ENCODE measurements at places on chromosomes 12 and 14.

DNA sequence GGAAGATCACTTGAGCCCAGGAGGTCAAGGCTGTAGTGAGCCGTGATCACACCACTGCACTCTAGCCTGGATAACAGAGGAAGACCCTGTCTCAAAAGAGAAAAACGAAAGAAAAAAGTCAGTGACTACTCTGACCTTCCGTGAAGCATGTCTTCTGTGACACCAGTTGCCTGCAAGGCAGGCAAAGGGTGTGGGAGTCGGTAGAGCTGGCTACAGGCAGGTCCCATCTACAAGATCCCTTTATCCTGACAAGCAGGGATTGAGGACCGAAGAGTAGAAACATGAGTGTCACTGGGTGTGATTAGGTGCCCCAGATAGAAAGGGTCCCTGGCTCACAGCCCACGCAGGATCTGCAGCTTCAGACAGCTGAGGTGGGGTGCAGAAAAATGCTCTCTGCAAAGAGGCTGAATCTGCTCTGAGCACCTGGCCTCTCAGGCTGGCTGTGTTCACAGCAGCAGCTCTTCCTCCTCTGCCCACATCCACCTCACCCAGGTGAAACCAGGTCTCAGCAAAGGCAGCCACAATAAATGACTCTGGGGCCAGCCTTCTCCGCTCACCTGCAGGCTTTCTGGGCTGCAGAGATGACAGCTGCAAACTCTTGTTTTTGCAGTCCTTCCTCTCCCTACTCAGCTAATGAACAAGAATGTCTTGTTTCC is 28.6 kb upstream of the HSP90B1 start:
- no peak for DNase-seq

DNA sequence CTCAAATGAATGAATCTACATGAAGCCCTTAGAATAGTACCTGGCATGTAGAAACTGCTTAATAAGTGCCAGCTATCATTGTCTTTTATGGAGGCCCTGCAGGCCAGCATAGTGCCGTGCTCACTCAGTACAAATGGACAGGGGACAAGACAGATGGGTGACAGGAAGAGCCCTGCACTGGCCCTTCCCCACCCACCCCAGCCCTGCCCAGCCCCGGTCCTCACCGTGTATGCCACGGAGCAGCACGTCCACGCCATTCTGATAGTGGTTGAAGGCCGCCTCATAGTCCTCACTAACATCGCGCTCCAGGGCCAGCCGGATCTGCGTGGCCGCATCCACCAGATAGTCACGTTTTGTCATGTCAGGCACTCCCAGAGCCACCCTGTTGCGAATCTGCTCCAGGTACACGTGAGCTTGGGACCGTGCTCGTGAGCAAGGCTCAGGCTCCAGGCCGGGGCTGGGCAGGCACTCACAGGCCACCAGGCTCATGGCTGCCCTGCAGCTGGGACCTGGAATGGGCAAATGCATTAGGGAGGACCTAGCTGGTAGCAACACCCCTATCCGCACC is 1.9 kb downstream of the RPS6KL1 start:
- no peak for DNase-seq

GRCh38 chr14:62734831-62735230 is 310.4 kb downstream of the KCNH5 start:
- no peak for DNase-seq

- DNase-seq, result no peak
These were observed 73.4 kb downstream of the SPTB start for GRCh38 chr14:64806202-64806861.

DNA sequence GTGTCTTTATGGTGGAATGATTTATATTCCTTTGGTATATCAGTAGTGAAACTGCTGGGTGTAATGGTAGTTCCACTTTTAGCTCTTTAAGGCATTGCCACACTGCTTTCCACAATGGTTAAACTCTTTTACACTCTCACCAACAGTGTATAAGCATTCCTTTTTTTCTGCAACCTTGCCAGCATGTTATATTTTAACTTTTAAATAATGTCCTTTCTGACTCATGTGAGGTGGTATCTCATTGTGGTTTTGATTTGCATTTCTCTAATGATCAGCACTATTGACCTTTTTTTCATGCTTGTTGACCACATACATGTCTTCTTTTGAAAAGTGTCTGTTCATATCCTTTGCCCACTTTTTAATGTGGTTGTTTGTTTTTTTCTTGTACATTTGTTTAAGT is 142.5 kb downstream of the MSRB3 start:
- no peak for DNase-seq

- DNase-seq, result no peak
These were observed 280.5 kb downstream of the FBXL14 start for GRCh38 chr12:1313906-1314305.

DNA sequence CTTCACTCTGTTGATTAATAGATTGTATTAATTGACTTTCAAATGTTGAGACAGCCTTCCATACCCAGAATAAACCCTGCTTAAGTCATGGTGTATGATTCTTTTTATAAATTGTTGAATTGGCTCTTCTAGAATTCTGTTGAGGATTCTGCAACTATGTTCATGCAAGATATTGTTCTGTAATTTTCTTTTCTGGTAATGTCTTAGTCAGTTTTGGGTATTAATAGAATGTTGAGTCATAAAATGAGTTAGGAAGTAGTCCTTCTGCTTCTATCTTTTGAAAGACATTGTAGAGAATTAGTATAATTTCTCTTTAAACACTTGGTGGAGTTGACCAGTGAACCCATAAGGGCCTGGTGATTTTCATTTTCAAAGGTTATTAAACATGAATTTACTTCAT is 958.9 kb downstream of the LRFN5 start:
- no peak for DNase-seq

DNA sequence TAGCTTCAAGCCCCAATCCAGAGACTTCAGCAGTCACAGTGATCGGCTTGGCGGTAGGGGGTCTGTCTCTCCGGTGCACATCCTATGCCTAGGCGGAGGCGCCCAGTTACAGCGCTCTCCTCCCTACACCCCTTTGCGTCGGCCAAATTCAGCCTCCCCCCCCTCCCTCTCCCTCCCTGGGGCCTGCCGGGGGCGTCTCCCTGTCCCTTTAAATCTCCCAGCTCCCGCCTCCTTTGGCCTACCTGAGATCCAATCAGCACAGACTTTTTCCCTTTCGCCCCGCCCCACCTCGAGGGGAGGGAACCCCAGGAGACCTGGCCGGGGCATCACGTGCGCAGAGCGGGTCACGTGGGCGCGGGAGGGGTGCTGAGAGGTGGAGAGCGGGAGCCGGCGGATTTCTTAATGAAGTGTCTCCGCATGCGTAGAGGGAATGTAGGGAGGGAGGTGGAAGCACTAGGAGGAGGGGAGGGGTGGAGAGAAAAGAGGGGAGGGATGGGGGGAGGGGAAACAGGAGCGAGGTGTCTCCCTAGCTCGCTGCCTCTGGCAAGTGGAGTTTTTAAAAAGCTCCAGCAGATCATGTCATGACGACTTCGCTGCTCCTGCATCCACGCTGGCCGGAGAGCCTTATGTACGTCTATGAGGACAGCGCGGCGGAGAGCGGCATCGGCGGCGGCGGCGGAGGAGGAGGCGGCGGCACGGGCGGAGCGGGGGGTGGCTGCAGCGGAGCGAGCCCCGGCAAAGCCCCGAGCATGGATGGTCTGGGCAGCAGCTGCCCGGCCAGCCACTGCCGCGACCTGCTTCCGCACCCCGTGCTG is at the start of gene HOXC13:
HOXC13 (plus strand) TSS at position 506 of the 815 bp plus-strand sequence; CDS start at position 582, 76 bp downstream.
- DNase-seq, result peak; percentile 45

DNA sequence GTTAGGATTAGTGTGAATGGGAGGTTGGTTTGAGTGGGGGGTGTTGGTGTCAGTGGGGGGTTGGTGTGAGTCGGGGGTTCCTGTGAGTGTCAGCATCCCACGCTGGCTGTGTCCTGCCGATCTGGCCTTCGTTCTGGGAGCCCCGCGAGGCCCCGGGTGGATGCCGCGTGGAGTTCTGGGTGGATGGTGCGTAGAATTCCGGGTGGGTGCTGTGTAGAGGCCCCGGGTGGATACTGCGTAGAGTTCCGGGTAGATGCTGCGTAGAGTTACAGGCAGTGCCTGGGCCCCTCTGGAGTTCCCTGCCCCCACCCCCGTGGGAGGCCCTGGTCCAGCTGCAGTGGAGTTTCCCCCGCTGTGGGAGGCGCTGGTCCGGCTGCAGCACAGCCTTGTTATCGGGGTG is 8.7 kb downstream of the NOC4L start:
- no peak for DNase-seq

DNA sequence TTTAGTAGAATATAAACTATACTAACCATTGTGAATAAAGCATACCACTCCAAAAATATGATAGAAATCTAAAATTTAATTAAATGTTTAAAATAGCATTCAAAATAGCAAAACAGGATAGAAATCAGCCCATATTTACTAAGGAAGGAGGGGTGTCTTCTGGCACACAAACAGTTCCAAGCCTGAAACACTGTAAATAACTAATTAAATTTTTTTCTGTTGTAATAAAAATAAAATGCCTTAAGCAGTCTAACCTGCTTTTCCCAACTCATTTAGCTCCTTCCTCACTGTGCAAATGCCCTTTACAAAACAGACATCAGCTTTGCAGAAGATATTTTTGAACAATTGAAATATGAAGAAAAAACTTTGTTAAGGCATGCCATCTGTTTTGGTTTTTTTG is 707.1 kb upstream of the USP15 start:
- DNase-seq, result no peak

DNA sequence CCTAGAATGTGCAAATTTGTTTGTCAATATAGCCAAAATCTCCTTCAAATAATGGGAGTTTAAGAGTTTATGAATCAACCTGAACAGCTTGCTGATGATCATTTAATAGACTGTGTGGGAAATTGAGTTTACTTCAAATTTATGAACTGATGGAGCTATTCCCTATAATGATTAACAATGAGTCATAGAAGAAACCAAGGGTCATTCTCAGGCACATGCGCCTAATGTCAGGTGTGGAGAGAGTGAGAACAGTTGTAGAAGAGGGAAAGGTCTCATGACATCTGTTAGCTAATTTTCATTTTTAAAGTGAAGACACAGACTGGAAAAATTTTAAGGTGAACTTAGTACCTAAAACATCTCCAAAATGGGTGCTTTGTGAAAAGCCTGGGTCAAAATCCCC is 191.8 kb downstream of the BMP4 start:
- DNase-seq, result no peak

DNA sequence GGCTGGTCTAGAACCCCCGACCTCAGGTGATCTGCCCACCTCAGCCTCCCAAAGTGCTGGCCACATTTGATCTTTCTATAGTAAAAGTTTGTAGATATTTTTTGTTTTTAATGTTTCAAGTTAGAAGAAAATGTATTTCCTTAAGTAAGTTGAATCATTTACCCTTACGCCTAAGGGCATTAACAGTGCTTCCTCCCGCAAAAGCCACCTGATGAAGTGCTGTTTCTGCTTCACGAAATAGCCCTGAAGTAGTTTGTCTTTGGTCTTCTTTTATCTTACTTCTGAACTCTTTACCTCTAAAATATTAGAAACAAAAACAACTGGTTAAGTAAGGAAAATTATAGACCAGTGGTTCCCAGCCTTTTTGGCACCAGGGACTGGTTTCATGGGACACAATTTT is 22.7 kb downstream of the PAWR start:
- DNase-seq, result no peak

DNA sequence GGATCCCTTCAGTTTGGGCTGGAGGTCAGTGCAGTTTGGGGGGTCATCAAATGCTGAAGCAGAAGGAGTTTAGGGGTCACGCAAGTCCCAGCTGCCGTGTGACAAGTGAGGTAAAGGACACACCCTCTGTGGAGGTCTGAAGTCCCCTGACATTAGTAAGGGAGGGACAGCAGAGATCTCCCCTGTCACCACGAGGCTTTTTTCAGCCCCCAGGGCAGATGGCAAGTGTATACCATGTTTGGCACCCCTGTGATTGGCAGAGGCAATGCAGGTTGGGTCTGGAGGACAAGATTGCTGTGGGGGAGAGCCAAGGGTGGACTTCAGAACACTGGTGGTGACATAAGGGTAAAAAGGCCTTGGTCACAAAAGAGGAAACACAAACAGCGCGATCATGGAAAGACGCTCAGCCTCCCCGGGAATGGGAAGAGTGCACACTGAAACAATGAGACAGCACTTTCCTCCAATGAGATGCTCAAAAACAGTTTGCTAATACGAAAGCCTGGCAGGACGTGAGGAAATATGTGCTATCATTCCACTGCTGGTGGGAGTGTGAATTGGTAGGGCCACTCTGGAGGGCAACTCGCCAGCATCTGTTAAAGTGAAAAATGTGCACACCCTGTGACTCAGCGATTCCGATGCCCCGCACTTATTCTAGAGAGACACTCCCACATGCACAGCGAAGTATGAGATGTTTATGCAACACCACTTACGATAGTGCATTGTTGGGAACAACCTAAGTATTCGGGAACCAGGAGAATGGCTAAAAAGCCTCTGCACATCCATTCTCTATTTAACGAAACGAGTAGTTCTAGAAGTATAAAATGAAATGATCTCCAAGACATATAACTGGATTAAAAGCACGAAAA is 14.4 kb upstream of the CD27 start:
- peak; percentile 63 for DNase-seq

GRCh38 chr12:12720672-12721161 is 3.5 kb downstream of the CDKN1B start:
- DNase-seq, result no peak

GRCh38 chr12:116196752-116197718 is 80.5 kb downstream of the MED13L start:
- DNase-seq, result no peak

DNA sequence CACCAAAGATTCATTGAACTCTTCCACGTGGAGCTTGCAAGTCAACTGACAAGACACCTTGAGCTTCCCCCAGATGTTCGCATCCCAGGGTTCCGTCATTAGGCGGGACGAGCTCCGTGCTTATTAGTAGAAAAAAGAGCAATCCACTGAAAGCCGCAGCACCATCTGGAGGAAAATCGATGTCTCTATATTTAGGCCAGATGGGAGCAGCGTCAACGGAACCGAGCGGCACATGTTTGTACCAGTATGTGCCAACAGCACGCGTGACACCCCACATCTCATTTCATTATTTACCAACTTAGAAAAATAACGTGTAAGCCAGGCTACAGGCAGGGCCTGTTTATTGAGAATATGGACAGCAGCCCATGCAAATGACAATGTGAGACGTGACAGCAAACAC is 45.8 kb upstream of the TMEM132D start:
- no peak for DNase-seq

DNA sequence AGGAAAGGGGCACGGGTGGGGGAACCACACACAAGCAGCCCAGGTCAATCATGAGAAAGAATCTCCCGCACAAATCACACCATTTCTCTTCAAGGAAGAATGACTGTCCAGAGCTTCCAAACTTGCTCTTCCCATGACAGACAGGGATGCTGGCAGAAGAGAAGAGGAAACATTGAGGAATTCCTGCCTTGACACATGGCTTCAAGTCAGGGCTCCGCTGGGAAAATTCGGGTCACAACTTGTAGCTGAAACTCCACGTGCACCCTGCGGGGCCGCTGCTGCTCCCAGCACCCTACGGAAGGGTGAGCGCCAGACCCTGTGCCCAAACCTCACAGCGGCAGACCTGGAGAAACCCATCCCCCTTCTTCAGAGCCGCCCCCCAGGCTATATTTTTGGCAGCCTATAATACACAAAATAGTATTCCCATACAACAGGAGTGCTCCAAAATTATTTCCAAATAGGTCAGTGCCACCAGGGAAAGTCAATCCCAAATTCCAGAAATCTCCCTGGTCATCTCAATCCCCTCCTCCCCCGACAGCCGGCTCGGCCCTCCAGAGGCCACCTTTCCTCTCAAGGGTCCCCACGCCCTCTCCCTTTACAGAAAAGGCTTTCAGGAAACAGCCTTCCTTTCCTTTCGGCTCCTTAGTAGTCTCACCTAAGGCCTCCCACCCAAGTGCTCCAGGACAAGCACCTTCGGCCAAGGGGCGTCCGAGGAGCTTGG is 1.3 kb downstream of the TMEM132D start:
- no peak for DNase-seq

GRCh38 chr14:91985008-91985407 is 37.5 kb upstream of the FBLN5 start:
- DNase-seq, result no peak

All from stimulated activated CD4-positive, alpha-beta T cell treated with anti-CD3 and anti-CD28 coated beads, Interleukin-12 subunit alpha, Interleukin-12 subunit beta, amount 100 ng/mL, for 24 hours (primary cell).